Stimulated activated naive CD8-positive, alpha-beta T cell treated with anti-CD3 and anti-CD28 coated beads, Interleukin-15, amount 100 ng/mL, for 72 hours (primary cell): ENCODE measurements at places on chromosomes 3 and 15.

DNA sequence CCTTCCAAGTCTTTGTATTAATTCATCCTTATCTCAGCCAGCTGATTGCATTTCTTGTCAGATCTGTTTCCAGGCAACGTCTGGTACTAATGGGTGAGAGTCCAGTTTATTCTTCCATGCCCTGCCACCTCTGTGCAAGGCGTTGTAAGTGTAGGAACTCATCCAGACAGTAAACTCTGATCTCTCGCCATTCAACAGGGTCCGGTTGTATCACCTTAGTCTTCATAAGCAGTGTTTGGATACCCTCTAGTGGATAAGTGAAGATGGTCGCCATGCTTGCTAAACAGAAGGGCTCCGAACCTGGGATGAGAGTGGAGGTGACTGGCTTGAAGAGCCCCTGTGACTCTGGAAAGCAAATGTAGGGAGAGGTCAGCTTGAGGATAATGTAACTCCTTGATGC is 51.6 kb upstream of the CMTM7 start:
- DNase-seq: peak; percentile 24

DNA sequence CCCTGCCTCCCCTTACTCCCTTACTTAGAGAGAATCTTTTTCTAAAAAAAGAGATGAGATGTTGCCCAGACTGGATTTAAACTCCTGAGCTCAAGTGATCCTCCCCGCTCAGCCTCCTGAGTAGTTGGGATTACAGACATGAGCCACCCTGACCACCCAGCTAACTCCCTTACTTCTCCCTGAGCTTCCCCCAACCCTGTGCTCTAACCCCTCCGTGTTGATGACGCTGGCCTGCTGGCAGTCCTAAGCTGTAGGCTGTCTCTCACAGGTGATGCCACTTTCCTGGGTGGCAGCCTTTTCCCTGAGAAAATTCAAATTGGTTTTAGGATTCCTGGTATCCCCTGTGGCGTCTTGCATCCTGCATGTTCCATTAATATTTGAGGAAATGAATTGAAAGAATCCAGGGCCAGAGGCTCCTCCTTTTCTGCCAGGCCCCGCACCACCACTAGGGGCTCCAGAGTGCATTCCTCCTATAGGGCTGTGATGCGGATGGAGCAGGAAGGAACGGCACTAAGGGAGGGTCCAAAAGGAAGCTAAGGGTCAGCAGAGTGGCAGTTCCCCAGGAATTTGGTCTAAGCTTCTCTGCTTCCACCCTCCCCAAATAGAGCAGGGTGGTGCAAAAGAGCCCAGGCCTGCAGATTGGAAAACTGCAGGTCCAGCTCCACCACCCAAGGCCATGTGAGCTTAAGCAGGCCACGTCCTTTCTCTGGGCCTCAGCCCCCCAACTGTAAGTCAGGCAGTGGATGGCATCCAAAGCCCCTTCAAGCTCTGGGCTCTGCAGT is 101.1 kb downstream of the DAPK2 start:
- DNase-seq: peak; percentile 55

- DNase-seq: no peak
These were observed 102.6 kb upstream of the PRR20G start for GRCh38 chr3:127390365-127391025.

DNA sequence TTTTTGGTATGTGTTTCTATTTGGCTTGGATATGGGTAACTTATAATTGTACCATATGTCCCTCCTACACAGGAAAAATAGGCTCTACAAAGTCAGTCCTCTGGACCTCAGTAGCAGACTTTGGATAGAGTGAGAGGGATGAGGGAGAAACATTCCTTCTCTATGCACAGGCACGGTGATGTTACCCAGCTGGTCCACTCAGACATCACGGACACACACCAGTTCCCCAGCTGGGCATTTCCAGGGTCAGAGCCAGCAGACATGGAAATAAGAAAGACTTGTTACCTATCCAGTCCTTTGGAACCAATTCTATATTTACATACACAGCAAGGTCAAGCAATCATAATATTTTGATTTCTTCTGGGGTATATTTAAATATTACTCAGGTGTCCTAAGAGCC is 433.1 kb upstream of the KCNMB2 start:
- no peak for DNase-seq

- no peak for DNase-seq
These were observed 116.1 kb downstream of the RAB11A start for GRCh38 chr15:65985387-65985786.

- no peak for DNase-seq
These were observed at the start of gene SLC38A3 for GRCh38 chr3:50204804-50205412. TSS of gene SLC38A3 (plus strand) at chr3:50205271. CDS start at chr3:50214200, 8,929 bp downstream.

DNA sequence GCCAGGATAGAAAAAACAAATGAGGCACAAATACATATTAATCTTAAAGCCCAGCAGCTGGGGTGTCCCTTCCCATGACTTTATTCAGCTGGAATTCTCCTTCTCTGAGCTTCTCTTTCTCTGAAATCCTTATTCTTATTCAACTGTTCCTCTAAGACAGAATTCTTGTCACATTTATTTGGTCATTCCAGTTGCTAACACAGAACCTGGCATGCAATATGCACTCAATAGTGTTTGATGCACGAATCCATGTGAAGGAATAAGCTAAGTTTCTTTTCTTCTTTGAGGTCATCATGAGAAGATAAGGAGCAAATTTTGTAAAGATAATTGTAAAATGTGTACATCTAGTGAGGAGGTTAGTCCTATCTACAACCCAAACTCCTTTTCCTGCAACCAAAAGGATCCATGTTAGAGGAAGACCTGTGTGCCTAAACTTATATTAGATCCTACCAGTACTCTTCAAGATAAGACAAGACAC is 154.2 kb upstream of the KCNMB2 start:
- no peak for DNase-seq

DNA sequence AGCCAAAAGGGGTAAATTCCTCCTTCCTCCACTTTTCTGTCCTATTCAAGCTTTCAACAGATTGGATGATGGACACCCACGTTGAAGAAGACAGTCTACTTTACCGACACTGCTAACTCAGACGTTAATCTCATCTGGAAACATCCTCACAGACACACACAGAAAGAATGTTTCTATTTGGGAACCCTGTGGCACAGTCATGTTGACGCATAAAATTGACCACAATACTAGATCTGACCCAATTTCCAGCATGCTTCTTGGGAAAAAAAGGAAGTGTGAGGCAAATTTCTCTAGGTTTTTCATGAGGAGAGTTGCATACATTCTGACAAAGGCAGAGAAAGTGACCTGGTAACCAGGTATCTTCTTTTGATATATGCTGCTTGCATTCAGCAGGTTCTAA is 594.1 kb downstream of the FGF12 start:
- DNase-seq: no peak

DNA sequence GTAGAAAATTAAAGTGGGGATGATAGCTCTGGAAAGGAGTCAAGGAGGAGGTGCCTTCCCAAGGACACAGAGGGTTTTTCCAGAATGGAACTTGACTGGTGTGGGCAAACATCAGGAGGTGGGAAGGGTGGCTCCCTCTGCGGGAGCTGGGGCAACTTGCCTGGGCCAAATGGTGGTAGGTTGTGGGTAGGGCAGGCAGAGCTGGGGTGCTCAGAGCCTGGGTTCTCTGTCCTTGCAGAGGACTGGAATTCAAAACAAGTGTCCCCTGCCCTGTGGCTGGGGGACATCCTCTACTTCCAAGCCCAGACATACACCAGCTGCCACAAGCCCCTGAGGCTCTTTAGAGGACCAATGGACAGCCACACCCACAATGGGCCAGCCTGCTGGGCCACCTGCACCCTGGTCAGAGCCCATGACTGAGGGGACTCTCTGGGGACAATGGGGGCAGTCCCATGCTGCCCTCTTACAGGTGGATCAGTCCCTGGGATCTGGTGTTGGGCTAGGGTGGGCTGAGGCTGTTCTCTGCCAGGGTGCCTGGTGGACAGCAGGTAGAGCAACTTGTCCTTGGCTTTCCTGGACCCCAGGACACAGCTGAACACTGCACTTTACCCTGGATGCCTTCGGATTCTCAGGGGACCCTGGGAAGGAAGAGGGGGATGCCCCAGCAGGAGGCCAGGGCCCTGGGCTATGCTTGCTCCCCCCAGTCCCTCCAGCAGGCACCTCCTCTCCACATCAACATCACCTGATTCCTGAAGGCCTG is 38.6 kb upstream of the CSPG4 start:
- no peak for DNase-seq

GRCh38 chr3:56919137-56919796 is 117.5 kb upstream of the ARHGEF3 start:
- DNase-seq: no peak

- no peak for DNase-seq
These were observed 114.3 kb downstream of the EEFSEC start for GRCh38 chr3:128267541-128267940.

- no peak for DNase-seq
These were observed 7.9 kb downstream of the TNIK start for GRCh38 chr3:171452328-171452727.

GRCh38 chr3:123319760-123320159 is 118.0 kb downstream of the SEC22A start:
- DNase-seq: no peak

DNA sequence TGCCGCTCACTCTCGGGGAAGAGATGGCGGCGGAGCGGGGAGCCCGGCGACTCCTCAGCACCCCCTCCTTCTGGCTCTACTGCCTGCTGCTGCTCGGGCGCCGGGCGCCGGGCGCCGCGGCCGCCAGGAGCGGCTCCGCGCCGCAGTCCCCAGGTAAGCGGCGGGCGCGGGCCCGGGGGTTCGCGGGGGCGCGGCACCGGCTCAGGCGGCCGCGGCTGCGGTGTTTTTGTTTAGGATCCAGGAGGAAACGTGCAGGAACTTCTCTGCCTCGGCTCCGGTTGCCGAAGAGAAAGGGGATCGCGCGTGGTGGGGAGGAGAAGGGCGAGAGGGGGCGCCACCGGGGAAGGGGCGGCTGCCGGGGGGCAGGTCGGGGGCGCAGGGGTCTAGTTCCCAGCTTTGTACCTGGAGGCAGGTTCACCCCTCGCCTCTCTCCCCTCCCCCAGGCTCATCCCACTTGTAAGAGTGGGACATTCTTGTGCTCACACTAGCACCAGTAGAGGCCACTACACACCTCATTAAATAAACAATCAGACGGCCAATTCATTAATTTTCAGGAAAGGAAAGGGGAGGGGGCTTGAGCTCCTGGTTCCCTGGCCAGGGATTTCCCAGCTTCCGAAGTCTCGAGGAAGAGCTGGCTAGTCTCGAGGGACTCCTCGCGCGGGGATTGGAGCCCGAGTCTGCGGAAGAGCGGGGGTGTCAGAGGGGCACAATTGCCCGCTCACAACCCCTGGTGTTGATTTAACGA is 562 bp downstream of the NEO1 start:
- peak; percentile 19 for DNase-seq

DNA sequence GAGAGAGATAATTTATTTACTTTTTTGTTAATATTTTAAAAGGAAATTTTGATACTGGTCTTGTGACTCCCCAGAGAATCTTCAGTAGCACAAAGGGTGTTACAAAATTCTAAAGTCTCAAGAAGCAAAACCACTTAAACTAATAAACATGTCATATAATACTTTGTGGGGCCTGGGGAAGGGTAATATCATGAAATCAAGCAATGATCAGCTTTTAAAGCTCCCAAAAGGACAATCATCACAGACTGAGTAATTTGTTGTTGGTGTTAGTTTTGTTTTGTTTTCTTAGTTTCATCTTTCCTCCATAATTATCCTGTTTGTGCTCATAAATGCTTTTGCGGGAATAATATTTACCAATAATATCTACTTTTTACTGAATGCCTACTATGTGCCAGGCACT is 55.0 kb downstream of the TMEM212 start:
- DNase-seq: no peak

DNA sequence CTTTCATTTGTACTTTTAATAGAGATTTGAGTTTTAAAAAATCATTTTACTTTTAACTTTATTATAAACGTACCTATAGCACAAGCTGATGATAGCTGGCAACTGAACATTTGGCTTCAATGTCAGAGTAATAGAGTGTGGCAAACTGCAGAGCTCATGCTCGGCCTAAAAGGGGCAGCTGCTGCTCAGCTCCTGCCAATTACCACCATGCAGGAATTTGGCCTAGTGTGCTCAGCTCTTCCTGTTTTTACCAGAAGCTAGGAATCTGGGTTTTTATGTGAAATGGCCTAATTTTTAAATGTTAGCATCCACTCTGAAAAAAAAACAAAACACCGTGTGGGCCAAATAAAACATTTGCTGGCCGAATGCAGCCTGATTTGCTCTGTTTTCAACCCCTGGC is 1.8 kb downstream of the IFT122 start:
- DNase-seq: no peak

DNA sequence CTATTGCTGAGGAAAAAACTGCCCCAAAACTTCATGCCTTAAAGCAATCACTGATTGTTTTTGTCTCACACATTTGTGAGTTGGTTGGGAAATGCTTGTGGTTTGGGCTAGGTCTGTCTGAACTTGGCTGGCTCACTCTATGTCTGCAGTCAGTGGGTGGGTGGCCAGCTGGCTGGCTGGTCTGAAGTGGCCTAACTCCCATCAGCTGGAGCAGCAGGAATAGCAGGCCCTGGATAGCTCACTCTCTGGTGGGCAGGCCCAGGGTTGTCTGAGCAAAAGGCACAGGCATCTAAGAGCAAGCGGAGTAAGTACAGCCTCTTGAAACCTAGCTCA is 37.7 kb upstream of the PRR20G start:
- DNase-seq: no peak

DNA sequence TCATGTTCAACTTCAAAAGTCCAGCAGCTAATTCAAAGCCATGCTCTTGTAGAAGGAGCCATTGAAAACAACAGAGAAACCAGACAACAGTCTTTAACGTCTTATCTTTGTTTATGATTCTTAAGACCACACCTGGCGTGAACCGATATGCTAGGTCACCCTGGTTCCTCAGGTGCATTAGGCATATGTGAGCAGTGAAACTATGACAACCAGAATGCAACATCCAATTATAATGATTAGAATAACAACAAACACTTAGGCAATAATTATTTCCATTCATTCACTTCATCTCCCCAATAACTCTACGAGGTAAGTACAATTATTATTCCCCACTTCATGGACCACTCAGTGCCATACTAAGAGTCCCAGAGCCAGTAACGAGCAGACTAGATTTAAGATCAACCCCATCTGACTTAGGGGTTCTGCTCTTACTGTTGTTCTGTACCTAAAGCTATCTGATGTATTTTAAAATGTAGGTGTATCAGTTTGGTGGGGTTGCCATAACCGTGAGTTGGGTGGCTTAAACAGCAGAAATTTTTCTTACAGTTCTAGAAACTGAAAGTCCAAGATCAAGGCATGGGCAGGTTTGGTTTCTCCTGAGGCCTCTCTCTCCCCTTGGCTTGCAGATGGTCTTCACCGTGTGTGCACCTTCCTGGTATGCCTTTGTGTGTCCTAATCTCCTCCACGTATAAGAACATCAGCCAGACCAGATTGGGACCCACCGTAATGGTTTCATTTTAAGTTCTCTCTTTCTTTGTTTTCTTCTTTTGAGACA is 997.8 kb upstream of the CFAP20DC start:
- peak; percentile 16 for DNase-seq

GRCh38 chr3:147963711-147964110 is 554.5 kb downstream of the ZIC1 start:
- DNase-seq: no peak
